Activated T-cell treated with anti-CD3 and anti-CD28 coated beads for 1 hour (primary cell): ENCODE measurements at places on chromosomes 3 and 15.

- no peak for DNase-seq
Observed at GRCh38 chr3:184666442-184666841, 45.4 kb downstream of the MAGEF1 start.

DNA sequence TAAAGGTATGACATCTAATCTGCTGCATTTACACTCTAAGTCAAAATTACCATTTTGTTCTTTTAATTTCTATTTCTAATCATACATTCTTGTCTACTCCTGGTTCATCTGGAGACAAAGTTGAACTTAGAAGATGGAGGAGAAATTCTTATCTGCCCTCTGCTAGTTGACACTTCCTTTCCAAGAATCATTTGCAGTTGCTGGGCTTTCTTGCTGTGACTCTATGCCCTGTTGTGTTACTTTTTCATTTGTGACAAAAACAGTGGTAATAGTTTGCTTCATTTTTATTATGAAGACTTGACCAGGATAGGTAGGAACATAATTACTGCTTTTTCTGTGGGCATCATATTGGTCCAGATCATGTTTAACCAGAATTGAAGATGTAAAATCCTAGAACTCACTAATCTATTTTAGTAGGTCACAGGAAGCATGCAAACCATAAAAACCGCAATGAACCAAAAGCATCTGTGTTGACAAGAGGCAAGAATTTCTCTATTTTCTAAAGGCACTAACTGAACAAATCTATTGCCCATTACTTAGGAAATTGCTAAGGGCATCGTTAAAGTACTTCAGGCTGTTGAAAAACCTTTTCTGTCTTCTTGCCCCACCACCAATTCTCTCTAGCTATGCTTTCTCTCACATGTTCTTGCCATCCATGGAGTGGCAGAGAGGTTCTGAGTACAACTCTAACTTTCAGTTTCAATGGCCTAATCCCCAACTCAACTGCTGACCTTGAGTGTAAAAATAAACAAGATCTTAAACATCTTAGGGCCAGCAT lies 4.2 kb upstream of the CCR2 start:
- no peak for DNase-seq

GRCh38 chr15:82894971-82895520 lies 57.5 kb downstream of the HOMER2 start:
- no peak for DNase-seq

GRCh38 chr3:54832876-54833275 lies 95.0 kb downstream of the LRTM1 start:
- no peak for DNase-seq

GRCh38 chr3:54045061-54045815 lies 77.1 kb upstream of the CACNA2D3 start:
- no peak for DNase-seq

- no peak for DNase-seq
Observed at GRCh38 chr3:106740116-106740515, 637.1 kb upstream of the CCDC54 start.
